ENCODE measurements at places on chromosomes 7 and 10.

DNA sequence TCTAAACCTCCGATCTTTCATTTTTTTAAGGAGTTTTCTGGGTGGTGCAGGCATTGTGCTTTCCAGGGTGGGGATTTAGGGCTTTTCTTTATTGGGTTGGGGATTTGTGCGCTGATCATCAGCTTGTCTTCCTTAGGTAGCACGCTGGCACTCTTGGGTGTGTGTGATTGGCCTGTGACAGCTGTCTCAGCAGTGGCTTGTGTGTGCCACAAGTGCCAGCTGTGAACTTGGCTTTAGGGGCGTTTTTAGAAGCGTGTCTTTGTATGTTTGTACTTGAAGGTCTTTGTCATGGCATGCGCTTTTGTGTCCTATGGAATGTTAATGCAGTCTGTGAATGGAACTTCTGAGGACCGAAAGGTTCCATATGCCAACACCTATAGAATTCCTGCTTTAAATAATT, 788 bp downstream of the AKAP9 start:
- no peak for DNase-seq

GRCh38 chr7:81719865-81720264, 50.0 kb downstream of the HGF start:
- DNase-seq: no peak

DNA sequence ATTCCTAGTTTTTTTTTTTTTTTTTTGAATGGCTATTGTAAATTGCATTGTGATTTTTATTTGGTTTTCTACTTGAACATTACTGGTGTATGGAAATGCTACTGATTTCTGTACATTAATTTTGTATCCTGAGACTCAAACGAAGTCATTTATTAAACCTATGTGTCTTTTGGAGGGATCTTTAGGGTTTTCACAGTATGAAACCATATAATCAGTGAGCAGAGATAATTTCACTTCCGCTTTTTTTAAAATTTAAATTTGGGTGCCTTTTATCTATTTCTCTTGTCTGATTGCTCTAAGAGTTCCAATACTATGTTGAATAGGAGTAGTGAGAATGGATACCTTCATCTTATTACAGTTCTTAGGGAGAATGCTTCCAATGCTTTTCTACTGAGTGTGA, 102.7 kb downstream of the ZWINT start:
- DNase-seq: no peak

GRCh38 chr7:27152816-27153442, 546 bp upstream of the HOXA3 start:
- DNase-seq: no peak

DNA sequence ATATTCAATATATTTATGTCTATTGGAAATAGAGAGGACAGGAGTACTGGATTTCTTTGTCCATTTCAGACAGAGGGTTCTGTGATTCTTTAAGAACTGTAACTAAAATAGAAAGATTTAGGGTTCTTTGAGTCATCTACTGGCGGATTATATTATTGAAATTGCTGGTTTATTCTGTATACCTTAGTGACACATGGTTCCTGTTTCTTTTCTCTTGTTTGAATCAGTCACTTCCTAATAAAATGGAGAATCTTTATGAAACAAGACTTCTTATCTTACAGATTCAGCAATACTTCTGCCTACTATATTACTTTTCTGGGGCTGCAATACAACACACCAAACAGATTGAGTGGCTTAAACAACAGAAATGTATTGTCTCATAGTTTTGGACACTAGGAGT, 20.8 kb upstream of the ZNF800 start:
- DNase-seq: no peak

- no peak for DNase-seq
These were observed 627.6 kb upstream of the PHF14 start for GRCh38 chr7:10346032-10346431.

GRCh38 chr7:148232784-148233183, 357.8 kb upstream of the C7orf33 start:
- no peak for DNase-seq

GRCh38 chr7:109549471-109550193, 980.0 kb downstream of the DNAJB9 start:
- no peak for DNase-seq

DNA sequence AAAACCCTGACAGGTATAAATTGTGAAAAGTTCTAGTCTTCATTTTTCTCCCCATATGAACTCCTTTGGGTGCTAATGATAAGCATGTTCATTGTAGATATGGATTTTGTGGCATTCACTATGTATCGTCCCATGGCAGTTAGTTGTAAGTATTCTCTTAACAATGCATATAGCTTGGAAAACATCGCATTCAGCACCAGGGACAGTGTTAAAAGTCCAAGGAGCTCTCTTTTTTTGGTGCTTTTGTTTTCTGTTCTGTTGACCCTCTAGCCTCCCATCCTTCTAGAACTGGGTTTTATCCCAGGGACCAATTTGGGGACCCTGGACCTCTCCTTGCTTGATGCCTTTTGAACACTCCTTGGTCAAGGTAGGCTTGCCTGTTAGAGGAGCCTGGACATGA, 37.7 kb downstream of the INSYN2A start:
- no peak for DNase-seq

GRCh38 chr7:129387537-129387936, 46.7 kb upstream of the STRIP2 start:
- DNase-seq: no peak

DNA sequence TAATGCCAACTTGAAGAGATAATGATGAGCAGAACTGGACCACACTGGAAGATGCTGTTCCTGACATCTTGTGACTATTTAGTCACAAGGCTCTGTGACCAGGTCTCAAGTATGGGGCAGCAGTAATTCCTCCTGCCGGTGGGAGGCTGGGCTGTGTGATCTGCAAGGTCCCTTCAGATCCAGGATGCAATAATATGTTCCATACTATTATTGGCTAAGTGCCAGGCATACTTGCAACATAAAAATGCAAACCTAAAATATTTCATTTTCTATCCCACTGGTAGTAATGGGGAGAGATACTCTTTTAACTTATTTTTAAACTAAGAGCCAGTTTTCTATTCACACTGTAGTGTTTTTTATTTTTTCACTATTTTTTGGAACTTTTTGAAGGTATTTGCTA, 171.5 kb downstream of the CYP26A1 start:
- no peak for DNase-seq

GRCh38 chr7:86006909-86007308, 636.8 kb upstream of the GRM3 start:
- no peak for DNase-seq

- peak; percentile 19 for DNase-seq
These were observed 57.6 kb upstream of the EZH2 start for GRCh38 chr7:148941598-148942275.

DNA sequence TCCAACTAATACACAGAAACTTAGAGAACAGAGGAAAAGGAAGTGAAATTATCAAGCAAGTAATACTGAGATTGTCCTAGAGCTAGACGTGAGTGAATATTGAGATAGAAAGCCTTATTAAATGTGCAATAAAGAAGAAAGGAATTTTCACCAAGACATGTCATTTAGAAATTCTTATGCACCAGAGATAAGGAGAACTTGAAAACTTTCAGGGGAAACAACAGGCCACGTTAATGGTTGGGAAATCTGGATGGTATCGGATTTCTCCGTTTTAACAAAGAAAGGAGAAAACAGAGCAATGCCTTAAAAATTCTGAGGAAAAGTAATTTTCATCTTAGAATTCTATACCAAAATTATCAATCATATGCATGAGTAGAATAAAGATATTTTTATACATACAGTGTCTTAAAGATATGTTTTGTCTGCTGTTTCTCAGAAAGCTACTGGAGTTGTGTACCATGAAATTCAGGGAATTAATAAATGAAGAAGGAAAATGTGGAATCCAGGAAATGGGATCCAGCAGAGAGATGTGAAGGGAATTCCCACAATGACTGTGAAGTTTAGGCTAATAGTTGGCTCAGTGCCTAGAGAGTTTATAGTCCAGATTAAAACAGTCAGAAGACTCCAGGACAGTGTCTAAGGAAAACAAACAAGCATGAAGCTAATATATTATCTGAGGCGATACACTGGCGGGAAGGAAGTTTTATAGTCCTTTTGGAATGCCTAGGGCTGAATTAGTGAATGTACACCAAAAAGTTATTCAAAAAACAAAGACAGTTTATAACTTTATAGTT, 159.5 kb downstream of the PPP1R9A start:
- no peak for DNase-seq

GRCh38 chr10:49037187-49037586, 78.1 kb downstream of the VSTM4 start:
- DNase-seq: no peak

DNA sequence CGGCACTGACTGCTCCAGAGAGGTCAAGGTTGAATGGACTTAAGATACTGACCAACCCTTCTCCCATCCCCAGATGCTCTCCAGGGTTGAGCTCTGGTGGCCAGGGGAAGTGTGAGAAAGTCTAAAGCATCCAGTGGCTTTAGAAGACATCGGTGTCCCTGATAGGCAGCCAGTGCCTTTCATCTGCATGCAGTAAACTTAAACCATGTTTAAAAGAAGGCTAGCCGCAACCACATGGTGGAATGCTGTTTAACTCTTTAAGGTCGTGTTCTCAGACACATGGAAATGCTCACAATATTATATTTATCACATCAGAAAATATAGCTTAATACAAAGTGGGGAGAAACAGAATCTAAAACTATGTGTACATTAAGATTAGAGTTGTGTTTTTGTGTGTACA, 137.0 kb downstream of the CNNM2 start:
- DNase-seq: no peak

GRCh38 chr10:77771450-77771849, 133.8 kb upstream of the KCNMA1 start:
- DNase-seq: no peak

DNA sequence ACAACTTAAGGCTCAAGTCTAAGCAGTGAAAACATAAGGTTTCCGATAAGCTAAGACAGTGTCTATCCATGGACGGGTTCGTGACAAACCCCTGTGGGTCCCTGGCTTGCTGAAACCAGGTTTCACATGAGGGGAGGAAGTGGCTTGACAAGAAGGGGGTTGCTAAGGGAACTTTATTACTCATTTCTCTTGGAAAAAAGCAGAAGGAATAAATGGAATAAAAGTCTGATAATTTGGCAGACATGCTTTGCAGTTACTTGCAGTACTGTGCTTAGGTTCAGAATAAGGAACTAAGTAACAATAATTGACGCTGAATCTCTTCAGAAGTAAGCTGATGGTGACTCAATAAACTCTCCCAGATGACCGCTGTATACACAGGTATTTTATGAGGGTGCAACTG, 34.7 kb downstream of the RBM17 start:
- no peak for DNase-seq

DNA sequence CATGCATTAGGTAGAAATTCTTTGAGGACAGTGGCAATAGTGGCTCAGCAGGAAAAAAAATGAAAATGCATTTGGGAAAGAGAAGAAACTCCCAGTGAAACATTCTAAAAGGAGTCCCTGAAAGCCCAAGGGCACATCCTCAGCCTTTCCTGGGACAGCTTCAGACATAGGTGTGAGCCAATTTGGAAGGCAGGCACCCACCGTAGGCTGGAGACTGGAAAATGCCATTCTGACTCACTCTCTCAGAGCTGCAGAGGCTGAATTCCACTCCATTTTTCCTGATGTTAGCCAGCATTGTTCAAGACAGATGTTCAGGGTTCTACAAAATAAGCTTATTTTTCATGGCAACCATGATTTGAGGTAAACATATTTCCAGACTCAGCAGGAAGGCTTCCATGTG, 379.0 kb upstream of the FZD8 start:
- no peak for DNase-seq

Measured in stimulated activated CD8-positive, alpha-beta memory T cell treated with anti-CD3 and anti-CD28 coated beads, Interleukin-12 subunit alpha, Interleukin-12 subunit beta, amount 100 ng/mL, for 4 hours (primary cell).